ENCODE measurements at places on chromosomes 12 and 14.

GRCh38 chr12:54882079-54882478, 27.8 kb downstream of the MUCL1 start:
- DNase-seq: no peak

DNA sequence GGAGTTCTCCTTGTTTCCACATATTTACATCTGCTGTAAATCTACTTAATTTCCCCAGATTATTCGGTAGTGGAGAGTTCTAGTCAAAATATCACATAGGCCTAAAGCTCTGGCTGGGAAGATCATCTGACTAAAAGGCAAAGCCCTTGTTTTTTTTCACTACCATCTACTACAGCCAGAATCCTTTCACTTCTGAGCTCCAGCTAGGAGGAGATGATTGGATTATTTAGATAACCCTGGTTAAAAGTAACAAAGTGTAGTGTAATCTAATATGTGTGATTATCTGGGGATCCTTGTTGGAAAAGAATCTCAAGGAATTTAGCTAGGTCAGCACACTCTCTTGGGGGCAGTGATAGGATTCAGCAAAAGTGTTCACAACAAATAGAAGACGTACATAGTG, 125.4 kb downstream of the DYRK2 start:
- no peak for DNase-seq

GRCh38 chr12:65533177-65533883, 254.8 kb downstream of the MSRB3 start:
- DNase-seq: no peak

GRCh38 chr12:25283006-25283405, 32.3 kb upstream of the KRAS start:
- DNase-seq: no peak

GRCh38 chr12:104598342-104599271, 141.9 kb downstream of the CHST11 start:
- no peak for DNase-seq

GRCh38 chr14:74244115-74244514, 4.9 kb downstream of the VSX2 start:
- no peak for DNase-seq

DNA sequence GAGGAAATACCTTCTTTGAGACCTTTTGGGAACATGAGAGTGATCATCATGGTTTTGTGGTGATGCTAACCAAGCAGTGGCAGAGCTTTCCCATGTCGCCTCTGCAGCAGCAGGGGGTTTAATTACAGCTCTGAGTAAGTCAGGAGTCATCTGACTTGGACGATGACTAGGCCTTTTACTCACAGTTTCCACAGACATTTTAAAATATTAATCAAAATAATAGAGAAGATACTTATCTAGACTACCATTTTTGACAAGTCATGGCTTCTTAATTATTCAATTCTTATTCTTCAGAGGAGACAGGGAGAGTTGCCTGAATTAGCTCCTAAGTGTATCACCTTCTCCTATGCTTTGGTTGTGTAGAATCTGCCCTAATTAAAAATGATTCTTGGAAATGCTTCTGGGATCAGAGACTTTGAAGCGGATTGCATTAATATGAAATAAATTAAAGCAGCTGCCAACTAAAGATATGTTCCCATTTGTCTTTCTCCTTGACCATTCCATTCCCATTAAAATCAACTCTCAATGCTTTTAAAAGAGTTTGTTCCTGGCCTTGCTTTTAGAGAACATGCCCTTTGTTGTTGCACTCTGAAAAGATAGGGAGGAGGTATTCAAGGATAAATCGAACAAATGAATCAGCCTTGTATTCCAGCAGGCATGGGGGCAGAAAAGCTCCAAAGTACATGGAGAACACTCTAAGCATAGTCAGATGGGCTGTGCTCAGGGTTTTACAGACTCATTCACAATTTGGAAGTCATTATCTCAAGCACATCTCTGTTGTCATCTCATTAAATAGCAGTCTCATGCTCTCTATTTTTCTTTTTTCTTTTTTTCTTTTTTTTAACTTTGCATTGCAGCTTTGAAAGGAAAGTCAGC, 7.7 kb upstream of the IFNG-AS1 start:
- DNase-seq: peak; percentile 55

GRCh38 chr12:113097716-113098440, 37.7 kb downstream of the RASAL1 start:
- DNase-seq: peak; percentile 56

Data from NCI-H1417 (cell line).